ENCODE measurements at places on chromosomes 2 and 18.

- DNase-seq: no peak
Observed at GRCh38 chr2:174959787-174960186, 45.4 kb downstream of the CHN1 start.

GRCh38 chr2:4300616-4301015 is 597.2 kb downstream of the DCDC2C start:
- DNase-seq: no peak

DNA sequence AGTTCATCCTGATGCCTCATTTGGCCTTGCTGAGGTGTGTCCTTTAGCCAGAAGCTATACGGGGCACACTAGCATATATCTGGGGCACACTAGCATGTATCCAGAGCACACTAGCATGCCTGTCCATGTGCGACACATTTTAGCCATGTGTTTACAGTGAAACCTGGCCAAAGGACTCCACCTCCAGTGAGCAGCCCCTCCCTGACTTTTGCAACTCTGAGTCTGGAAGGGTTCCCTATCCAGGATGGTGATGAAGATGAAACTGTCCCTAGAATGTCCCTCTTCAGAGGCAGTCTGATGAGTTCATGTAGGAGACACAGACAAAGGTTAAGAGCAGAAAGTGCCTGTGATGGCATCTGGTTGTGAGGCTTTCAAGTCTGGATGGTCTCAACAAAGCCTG is 61.4 kb upstream of the LGALSL start:
- no peak for DNase-seq

DNA sequence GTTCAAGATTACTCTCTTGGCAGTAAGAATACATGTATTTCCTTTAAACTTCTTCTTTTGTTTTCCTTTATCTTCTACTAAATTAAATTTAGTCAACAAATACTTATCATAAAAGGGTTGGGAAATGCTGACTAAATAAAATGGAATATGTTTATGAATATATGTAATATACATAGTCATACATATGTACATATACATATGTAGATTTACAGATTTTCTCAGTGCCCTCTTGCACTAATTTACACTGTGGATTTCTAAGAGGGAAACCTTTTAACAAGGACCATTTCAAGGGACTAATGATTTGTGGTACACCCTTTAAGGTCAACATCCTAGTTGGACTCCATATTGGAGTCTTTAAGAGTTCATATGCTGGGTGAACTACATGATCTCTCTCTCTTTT is 37.2 kb downstream of the FAM98A start:
- DNase-seq: no peak

DNA sequence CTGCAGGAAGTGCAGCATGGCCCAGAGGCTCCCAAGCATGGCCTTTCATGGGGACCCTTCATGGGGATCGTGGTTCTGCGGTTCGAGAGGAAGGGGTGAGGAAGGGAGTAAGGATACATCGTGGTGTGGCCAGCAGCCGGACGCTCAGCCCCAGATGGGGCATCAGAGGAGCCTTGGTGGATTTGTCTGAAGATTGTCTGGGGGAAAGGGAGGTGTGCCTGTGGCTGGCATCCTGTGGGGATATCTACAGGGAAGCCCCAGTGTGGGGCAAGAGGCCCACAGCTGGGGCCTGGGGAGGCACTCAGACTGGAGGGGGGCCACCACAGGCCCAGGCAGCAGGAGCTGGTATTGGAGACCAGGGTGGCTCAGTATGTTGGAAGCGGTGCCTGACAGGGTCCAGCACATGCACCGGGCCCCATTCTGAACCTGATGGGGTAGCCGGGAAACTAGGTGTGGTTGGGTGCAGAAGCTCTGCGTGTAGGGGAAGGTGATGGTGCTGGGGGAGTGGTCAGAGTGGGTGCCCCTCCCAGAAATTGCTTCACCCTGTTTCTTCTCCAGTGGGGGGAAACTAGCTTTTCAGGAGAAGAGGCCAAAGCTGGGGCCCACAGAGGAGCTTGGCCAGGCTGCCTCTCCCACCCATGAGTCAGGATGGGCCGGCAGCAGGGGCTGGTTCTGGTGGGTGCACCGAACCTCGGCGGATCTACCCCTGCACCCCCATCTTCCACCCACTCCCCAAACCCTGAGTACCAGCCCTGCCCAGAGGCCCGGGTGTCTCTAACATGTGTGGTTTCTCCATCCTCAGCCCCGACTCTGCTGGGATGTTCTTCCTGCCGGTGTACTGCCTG is 274.4 kb upstream of the HDAC4 start:
- no peak for DNase-seq

GRCh38 chr2:228466851-228467250 is 285.4 kb upstream of the SPHKAP start:
- DNase-seq: no peak

DNA sequence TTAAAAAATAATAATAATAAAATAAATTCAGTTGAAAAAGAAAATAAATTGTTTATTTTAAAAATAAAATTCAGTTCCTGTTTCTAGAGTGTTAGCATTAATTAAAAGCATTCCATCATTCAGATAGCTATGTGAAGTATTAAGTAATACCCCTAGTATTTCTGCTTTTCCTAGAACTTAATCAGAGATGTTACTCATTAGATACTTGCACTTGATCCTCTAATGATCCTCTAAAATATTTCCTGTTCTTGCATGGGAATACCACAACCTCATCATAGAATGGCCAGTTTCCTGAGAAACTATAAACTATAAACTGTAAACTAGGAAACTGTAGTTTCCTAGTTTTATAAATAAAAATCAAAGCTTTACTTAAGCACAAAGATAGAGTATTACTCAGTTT is 11.1 kb upstream of the CNNM3 start:
- DNase-seq: no peak

DNA sequence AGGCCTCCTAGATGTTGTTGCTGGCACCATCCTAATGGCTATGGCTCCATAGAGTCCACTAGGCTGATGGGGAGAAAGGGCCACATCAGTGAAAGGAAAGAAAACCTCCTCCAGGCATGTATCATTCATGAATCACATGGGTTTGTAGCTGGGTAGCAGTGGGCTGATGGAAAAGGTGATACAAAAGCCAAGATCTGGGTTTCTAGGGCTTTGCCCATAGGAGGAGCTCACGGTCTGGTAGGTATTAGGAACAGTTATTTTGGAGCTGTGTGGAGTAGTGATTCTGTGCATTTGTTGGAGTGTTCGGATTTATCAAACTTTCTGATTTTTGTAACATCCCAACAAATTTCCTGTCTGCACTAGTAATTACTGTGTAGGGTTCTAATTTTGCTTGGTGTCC is 259.2 kb downstream of the SLC4A3 start:
- no peak for DNase-seq

DNA sequence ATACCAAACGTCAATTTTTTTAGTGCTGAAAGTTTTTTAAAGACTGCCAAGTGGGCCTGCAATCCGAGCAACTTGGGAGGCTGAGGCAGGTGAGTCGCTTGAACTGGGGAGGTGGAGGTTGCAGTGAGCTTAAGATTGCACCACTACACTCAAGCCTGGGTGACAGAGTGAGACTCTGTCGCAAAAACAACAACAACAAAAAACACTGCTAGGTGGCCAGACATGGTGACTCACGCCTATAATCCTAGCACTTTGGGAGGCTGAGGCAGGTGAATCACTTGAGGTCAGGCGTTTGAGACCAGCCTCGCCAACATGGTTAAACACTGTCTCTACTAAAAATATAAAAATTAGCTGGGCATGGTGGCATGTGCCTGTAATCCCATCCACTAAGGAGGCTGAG is 202.8 kb upstream of the COPS8 start:
- DNase-seq: no peak

GRCh38 chr18:60090170-60090569 is 190.4 kb downstream of the PMAIP1 start:
- DNase-seq: no peak

GRCh38 chr2:45000341-45000901 is 8.8 kb downstream of the SIX2 start:
- no peak for DNase-seq

DNA sequence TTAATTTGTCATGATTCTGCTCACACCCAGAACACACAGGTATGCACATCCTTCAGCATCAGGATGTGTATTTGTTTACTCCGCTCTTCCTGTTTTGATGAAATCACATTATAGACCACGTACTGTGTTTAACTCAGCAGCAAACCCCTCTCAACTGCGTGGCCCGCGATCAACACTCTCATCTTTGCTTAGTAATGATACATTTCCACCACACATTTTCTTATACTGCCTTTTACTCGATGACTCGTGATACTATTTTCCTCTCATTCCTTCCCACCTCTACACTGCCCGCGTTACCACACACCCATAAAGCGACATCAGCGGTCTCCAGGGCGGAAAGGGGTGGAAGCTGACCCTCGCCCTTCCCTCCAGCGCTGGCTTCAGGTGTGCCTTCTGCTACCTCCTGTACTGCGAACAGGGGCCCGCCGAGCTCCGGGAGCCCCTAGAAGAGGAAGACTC is 1.3 kb downstream of the NETO1 start:
- no peak for DNase-seq

- no peak for DNase-seq
Observed at GRCh38 chr2:39283561-39283960, 39.8 kb upstream of the CDKL4 start.

- no peak for DNase-seq
Observed at GRCh38 chr2:232634206-232635150, 1.1 kb downstream of the EFHD1 start.

DNA sequence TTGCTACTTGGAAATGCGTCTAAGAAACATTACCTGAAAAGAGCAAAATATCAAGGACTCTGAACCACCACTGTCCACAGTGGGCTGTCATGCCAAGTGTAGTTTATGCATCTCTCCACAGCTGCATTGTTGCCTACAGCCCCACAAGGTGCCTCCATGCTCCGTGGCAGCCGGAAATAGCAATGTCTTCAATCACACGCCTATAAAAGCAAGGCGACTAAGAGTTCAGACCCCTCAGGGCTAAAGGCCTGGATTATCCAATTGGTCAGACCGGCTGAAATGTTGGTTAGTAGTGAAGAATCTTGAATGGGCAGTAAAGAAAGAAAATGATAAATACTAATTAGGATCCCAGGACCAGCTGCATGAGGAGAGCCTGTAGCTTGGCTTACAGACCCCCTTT is 114.0 kb upstream of the SLC35G4 start:
- DNase-seq: no peak

GRCh38 chr18:54060343-54061005 is 164.0 kb downstream of the MBD2 start:
- no peak for DNase-seq

- no peak for DNase-seq
Observed at GRCh38 chr18:54218299-54218698, 6.2 kb downstream of the MBD2 start.

DNA sequence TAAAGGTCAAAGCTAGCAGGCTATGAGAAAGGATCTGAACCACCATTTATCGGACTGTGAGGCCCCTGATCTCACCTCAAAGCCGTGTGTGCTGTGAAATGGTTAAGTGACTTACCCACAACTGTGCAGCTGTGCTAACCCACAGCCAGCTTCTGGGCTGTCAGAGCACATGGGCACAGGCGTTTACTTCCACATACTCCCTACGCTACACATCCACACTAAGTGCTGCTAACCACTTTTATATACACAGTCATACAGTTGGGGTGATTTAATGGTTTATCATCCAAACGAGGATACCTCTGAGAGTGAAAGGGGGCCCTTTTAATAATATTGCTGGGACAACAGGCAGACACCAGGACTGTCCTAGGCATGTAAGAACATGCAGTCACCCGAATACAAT is 37.3 kb downstream of the CYRIA start:
- no peak for DNase-seq

GRCh38 chr2:47069628-47070154 is 85.4 kb downstream of the STPG4 start:
- DNase-seq: no peak

- no peak for DNase-seq
Observed at GRCh38 chr2:37190290-37190689, 1.8 kb upstream of the SULT6B1 start.

DNA sequence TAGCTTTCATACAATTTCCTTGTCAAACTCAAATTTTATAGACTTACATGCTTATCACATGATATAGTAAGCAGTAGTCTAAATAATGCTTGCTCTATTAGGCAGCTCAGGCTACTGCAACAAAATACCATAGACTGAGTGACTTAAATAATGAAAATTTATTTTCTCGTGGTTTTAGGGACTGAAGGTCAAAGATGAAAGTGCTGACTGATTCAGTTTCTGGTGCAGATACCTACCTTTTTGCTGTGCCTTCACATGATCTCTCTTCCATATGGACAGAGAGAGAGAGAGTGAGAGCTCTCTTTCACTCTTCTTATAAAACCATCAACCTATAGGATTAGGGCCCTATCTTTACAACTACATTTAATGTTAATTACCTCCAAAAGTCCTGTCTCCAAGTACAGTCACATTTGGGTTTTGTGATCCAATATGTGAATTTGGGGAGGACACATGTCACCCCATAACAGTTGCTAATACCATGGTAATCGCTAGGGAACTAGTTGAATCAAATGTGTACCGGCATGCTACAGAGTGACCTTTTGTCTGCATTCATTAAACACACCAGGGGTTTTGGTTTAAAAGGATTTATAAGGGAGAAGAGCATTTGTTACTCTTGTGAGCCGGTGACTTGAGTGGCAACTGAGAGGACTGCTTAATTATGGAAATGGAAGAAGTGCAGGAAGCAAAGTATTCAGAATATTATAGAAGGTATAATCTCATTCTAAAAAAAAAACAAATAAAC is 723.4 kb upstream of the LRRTM4 start:
- no peak for DNase-seq

- no peak for DNase-seq
Observed at GRCh38 chr18:63213936-63214671, 105.5 kb downstream of the BCL2 start.

DNA sequence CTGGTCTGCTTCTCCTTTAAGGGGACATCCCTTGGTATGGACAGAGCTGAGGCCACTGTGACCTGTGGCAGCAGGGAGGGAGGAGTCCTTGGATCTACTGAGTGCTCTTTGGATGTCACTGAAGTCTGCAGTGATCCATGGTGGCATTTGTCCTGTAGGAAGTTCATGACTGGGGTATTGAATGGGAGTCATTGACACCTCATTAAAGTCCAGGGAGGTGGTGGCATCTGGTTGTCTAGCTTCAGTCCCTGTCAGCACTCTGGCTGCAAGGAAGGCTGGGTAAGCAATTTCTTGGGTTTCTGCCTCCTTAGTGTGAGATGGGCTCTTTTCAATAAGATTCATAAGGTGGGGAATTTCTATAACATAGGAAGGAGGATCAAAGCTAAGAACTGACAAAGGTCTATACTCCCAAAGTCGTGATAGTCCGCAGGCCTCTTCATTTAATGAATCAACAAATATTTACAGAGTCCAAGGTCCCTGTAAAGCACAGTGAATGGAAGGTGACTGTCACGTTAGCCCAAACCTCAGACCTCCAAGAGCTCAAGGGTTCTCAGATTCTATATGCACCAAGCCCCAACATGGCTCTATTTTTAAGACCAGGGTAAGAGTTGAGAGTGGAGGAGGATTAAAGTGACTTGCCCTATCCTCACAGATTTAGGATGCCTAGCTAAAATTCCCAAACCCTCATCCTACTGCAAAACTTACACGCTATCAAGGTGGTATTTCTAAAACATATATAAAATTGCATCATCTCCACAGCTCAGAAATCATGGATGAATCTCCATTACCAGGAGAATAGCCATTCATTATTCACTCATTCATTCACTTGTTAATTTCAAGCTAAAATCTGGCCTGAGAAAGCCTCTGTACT is 40.2 kb downstream of the THNSL2 start:
- DNase-seq: no peak

GRCh38 chr2:162477011-162477410 is 133.1 kb downstream of the GCA start:
- DNase-seq: no peak
